ENCODE measurements at places on chromosomes 6 and 20. TPM values are rescaled to one million over a fixed set of nuclear protein-coding genes. Genes with fewer than 3 reads are reported as not detected.
A peak's percentile ranks its signal among the peaks of the same experiment; 100 is the strongest.

Gene DEFB124
- not detected for polyA plus RNA-seq

DNA sequence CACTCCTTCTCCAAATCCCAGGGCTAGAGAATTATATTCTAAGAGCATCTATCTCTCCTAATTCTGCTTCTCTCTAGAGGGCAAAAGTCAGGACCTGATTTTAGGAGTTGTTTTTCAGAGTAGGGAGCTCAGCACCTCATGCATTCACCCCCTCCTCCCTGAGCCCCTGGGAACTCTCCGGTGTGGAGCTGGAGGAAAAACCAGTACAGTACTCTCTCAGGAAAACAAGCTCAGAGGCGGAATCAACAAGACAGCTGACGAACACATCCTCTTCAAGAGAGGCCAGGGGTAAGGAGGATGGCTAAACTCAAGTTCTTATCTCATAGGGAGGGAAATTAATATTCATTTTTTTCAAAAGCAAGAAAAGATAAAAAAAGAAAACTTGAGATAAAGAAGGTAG, 120.1 kb upstream of the CDYL start:
- no peak for DNase-seq

Gene LY6G6F
- polyA plus RNA-seq: not detected

Gene AGER
- 2.1 TPM for polyA plus RNA-seq

DNA sequence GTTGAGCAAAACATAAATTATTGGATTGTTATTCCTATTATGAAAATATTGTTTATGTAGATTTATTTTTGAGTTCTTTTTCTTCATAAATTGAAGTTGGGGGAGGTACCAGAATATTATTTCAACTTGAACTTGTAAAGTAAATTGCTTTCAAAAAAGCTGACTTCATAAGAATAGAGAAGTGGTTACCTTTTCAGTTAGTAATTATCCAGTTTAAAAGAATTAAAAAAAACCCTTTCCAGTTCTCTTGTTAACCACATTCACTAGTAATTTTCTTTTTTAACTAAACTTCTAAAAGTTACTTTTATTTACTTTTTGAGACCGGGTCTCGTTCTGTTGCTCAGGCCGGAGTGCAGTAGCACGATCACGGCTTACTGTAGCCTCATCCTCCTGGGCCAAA, 124.3 kb downstream of the CDKAL1 start:
- DNase-seq: no peak

GRCh38 chr6:11833626-11834592, 55.3 kb upstream of the ADTRP start:
- no peak for DNase-seq

Gene FGD2
- polyA plus RNA-seq: 0.58 TPM

DNA sequence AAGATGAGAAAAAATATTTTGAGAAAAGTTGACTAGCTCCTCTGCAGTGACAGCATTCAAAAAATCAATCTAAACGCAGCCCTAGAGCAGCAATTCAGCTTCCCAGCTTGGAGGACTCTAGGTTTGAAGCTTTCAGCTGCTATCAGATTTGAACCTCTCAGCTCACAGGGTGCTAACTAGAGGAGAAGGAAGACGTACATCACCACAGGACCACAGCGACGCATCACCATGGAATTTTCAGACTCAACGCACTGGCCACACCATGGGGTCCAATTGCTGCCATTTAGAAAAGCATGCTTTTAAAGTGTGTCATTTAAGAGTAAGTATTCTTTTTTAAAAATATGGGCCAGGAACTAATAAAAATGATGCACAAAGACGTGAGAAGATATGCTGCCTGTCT, 45.0 kb upstream of the FUCA2 start:
- DNase-seq: no peak

DNA sequence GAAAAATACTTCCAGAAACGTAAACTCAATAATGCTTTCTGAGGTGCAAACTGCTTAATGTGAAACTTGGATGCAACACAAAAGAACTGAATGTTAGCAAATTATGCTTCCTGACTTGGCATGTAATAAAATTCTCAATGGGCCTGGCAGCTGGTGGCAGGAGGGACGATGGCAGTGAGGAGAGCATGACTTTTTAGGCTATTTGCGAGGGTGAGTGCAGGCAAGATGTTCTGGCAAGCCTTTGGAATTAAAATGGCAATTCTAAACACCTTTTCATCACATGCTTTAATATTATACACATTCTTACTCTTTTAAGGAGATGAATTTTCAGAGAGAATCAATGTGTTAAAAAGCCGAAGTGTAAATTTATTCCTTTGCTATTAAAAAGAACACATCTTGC, 224.8 kb upstream of the CDH4 start:
- DNase-seq: peak; percentile 89

- peak; percentile 80 for DNase-seq
Observed at GRCh38 chr6:167441715-167442206, 116.9 kb downstream of the TTLL2 start.

GRCh38 chr6:8017276-8017701, 46.9 kb downstream of the BLOC1S5 start:
- DNase-seq: no peak

GRCh38 chr20:22667198-22667597, 82.8 kb upstream of the FOXA2 start:
- DNase-seq: no peak

- no peak for DNase-seq
Observed at GRCh38 chr6:90024633-90025032, 130.4 kb downstream of the GJA10 start.

- no peak for DNase-seq
Observed at GRCh38 chr6:137497721-137498463, 3.7 kb upstream of the OLIG3 start.

GRCh38 chr6:94005835-94006234, 586.5 kb upstream of the EPHA7 start:
- DNase-seq: no peak

Gene ARFGEF3
- polyA plus RNA-seq: 17.7 TPM

Gene NKAIN4
- 17.7 TPM for polyA plus RNA-seq

- no peak for DNase-seq
Observed at GRCh38 chr6:31659649-31660380, 763 bp downstream of the C6orf47 start.

GRCh38 chr20:4869290-4870193, 131.8 kb downstream of the SLC23A2 start:
- DNase-seq: no peak

GRCh38 chr20:4061987-4062386, 46.6 kb upstream of the RNF24 start:
- no peak for DNase-seq

GRCh38 chr20:45518282-45518681, 2.9 kb upstream of the SPINT3 start:
- DNase-seq: no peak

Gene FOXP4
- polyA plus RNA-seq: 184 TPM

GRCh38 chr20:58614984-58615760, 35.9 kb upstream of the STX16 start:
- no peak for DNase-seq

Gene SPEF1
- 1.0 TPM for polyA plus RNA-seq

GRCh38 chr6:93213028-93213427, 206.3 kb downstream of the EPHA7 start:
- DNase-seq: no peak

DNA sequence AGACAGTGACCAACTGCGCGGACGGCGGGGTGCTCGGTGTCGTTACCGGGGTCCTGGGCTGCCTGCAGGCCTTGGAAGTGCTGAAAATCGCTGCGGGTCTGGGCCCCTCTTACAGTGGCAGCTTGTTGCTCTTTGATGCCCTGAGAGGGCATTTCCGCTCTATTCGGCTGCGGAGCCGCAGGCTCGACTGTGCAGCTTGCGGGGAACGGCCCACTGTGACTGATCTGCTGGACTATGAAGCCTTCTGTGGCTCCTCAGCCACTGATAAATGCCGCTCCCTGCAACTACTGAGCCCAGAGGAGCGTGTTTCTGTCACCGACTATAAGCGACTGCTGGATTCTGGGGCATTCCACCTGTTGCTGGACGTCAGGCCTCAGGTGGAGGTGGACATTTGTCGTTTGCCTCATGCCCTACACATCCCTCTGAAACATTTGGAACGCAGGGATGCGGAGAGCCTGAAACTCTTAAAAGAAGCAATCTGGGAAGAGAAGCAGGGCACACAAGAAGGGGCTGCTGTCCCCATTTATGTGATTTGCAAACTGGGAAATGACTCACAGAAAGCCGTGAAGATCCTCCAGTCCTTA, 1.0 kb downstream of the MOCS3 start:
- DNase-seq: no peak

- no peak for DNase-seq
Observed at GRCh38 chr6:87682310-87682709, 19.7 kb downstream of the AKIRIN2 start.

DNA sequence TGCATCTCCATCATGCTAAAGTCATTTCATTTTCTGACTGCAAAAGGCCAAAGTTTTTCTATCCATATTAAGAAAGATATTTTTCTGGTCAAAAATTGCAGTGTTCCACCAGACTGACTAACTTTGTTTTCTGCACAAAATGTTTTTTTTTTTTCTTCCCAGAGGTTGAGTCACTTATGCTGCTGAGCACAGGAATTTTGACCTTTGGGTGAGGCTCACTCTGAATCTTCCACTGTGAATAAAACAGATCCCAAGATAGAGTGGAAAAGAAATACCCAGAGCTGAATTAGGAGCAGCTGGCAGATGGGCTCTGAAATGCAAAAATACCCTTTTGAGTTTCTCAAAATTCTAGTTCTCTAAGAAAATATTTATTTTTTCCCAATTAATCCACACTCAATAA, 996.8 kb downstream of the KIF16B start:
- no peak for DNase-seq

All from brain (organoid and tissue), 16 donors.